ENCODE measurements at places on chromosomes 2 and 18. TPM values are rescaled to one million over a fixed set of nuclear protein-coding genes. Genes with fewer than 3 reads are reported as not detected.

- H3K4me1 ChIP-seq = peaks cover 62% of the 10 kb centered on the region
- no peak for DNase-seq
- no peak overlapping the region for H3K4me3 ChIP-seq
- no peaks in the 10 kb centered on the region for H3K36me3 ChIP-seq
Measured at GRCh38 chr2:124572934-124573634, 548.0 kb downstream of the CNTNAP5 start.

- H3K36me3 ChIP-seq = 0 out of 2 replicates have a peak, but pooled peaks cover 4% of the 10 kb centered on the region
- peaks cover 37% of the 10 kb centered on the region for H3K4me1 ChIP-seq
- H3K27ac ChIP-seq = no peak overlapping the region
- H3K4me3 ChIP-seq = no peak overlapping the region
Measured at GRCh38 chr2:142881619-142882018, 4.2 kb downstream of the KYNU start.

- no peak overlapping the region for H3K27ac ChIP-seq
- H3K36me3 ChIP-seq = no peaks in the 10 kb centered on the region
- H3K4me1 ChIP-seq = peaks cover 65% of the 10 kb centered on the region
- H3K4me3 ChIP-seq = no peak overlapping the region
Measured at GRCh38 chr18:70371908-70372307, 83.1 kb downstream of the SOCS6 start.

DNA sequence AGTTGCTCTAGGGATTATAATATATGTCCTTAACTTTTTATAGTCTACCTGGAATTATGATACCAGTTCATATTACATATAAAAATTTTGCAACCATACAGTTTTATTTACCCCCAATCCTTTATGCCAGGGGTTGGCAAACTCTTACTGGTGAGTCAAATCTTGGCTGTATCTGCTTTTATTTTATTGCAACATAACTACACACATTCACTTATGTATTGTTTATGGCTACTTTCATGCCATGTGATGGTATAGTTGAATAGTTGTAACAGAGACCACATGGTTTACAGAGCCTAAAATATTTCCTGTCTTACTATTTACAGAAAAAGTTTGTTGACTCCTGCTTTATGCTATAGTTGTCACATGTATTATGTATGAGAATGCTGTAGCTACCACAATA is 25.8 kb upstream of the DLX2 start:
- H3K4me3 ChIP-seq = no peak overlapping the region
- H3K4me1 ChIP-seq = no peaks in the 10 kb centered on the region
- DNase-seq = no peak

GRCh38 chr18:35282353-35282752 is 7.7 kb downstream of the ZSCAN30 start:
- peak; percentile 8 for DNase-seq
- H3K27ac ChIP-seq = no peak overlapping the region
- no peaks in the 10 kb centered on the region for H3K4me1 ChIP-seq
- H3K27me3 ChIP-seq = no peaks in the 10 kb centered on the region
- H3K4me3 ChIP-seq = no peak overlapping the region

ZNF24 gene
- polyA plus RNA-seq = 19.5 TPM

MPP4 gene
- polyA plus RNA-seq = not detected

UGT1A5 gene
- polyA plus RNA-seq = not detected

- no peaks in the 10 kb centered on the region for H3K4me1 ChIP-seq
- no peak overlapping the region for H3K4me3 ChIP-seq
- H3K27me3 ChIP-seq = no peaks in the 10 kb centered on the region
- H3K36me3 ChIP-seq = no peaks in the 10 kb centered on the region
- DNase-seq = no peak
Measured at GRCh38 chr18:56696966-56697365, 45.8 kb downstream of the WDR7 start.

MYCN gene
- not detected for polyA plus RNA-seq

VWC2L gene
- polyA plus RNA-seq = not detected

UGT1A3 gene
- 0.39 TPM for polyA plus RNA-seq

GRCh38 chr2:162148956-162149355 is 3.1 kb downstream of the GCG start:
- H3K27me3 ChIP-seq = no peaks in the 10 kb centered on the region
- no peaks in the 10 kb centered on the region for H3K4me1 ChIP-seq
- H3K27ac ChIP-seq = no peak overlapping the region
- no peak overlapping the region for H3K4me3 ChIP-seq
- H3K36me3 ChIP-seq = no peaks in the 10 kb centered on the region

MC4R gene
- polyA plus RNA-seq = not detected

- no peaks in the 10 kb centered on the region for H3K36me3 ChIP-seq
- no peaks in the 10 kb centered on the region for H3K4me1 ChIP-seq
- H3K4me3 ChIP-seq = no peak overlapping the region
- H3K27ac ChIP-seq = no peak overlapping the region
Measured at GRCh38 chr2:199818026-199818425, 33.0 kb downstream of the FTCDNL1 start.

BCL11A gene
- not detected for polyA plus RNA-seq

GRCh38 chr2:23454501-23455120 is 69.6 kb downstream of the KLHL29 start:
- H3K36me3 ChIP-seq = no peaks in the 10 kb centered on the region
- H3K27ac ChIP-seq = no peak overlapping the region
- H3K4me1 ChIP-seq = no peaks in the 10 kb centered on the region
- no peak for DNase-seq
- no peak overlapping the region for H3K4me3 ChIP-seq

GRCh38 chr2:25851740-25852503 is 26.4 kb downstream of the ASXL2 start:
- DNase-seq = peak; percentile 86
- H3K27me3 ChIP-seq = no peaks in the 10 kb centered on the region
- H3K36me3 ChIP-seq = peaks cover 2% of the 10 kb centered on the region
- H3K4me3 ChIP-seq = no peak overlapping the region
- peaks cover 21% of the 10 kb centered on the region for H3K4me1 ChIP-seq

DNA sequence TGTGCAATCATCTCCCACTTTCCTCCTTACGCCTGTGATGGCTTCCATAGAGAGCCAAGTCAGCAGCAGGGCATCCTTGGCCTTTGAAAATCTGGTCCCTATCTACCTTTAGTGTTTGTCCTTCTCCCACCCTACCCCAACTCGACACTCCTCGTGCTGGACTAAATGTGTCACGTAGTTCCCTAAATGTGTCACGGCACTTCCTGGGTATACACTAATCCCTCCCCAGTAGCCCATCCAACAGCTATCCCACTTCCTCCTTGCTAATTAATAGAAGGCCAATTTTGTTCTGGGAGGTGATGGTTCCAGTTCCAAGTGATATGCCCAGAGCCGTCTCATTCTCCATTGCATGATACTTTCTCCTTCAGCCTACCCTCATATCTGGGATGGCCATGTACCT is 36.5 kb upstream of the ZFP36L2 start:
- no peak for DNase-seq
- H3K27me3 ChIP-seq = no peaks in the 10 kb centered on the region
- no peak overlapping the region for H3K27ac ChIP-seq
- peaks cover 35% of the 10 kb centered on the region for H3K4me1 ChIP-seq
- H3K4me3 ChIP-seq = no peak overlapping the region
- no peaks in the 10 kb centered on the region for H3K36me3 ChIP-seq

SCN7A gene
- polyA plus RNA-seq = 0.01 TPM

GRCh38 chr18:74333091-74333490 is 17.5 kb downstream of the C18orf63 start:
- no peak for DNase-seq
- H3K27ac ChIP-seq = no peak overlapping the region
- H3K4me1 ChIP-seq = no peaks in the 10 kb centered on the region
- H3K4me3 ChIP-seq = no peak overlapping the region

DNA sequence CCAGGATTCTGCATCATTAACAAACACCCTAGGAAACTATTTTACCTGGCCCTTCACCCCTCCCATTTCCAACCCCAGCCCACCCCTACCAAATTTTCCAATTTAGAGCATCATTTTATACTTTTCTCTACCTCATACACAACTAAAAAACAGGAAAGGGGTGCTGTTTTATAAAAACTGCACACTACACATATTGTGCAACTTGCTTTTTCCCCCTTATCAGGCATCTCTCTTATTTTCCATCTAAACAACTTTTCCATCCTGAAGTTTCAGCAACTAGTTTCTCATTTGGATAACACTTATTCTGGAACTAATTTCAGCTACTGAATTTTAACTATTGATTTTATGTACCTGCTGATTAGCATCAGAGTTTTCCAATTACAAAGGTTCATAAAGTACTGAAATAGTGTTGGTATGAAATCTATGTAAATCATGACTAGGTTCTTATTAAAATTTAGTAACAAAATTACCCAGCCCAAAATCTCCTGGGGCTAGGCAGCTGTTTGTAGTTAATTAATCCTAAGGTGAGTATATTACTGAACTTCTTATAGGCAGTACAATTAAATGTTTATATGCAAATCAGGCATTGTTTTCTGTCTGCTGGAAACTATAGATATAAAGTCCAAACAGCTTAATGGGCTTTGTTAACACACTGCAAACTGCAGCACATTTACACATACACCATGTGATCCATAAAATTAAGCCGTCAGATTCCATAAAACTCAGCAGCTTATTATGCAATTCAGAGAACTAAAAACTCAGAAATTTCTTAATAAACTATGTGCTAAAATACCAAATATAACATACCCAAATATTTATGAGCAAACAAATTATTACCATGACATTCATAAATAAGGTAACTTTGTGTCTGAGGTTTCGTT is 7.9 kb downstream of the SF3B1 start:
- no peak overlapping the region for H3K27ac ChIP-seq
- H3K27me3 ChIP-seq = no peaks in the 10 kb centered on the region
- peaks cover 66% of the 10 kb centered on the region for H3K4me1 ChIP-seq
- H3K4me3 ChIP-seq = no peak overlapping the region

- 0 out of 3 replicates have a peak, but pooled peaks cover 3% of the 10 kb centered on the region for H3K27me3 ChIP-seq
- DNase-seq = no peak
- H3K27ac ChIP-seq = no peak overlapping the region
Measured at GRCh38 chr18:37334631-37335408, 230.8 kb downstream of the CELF4 start.

DNA sequence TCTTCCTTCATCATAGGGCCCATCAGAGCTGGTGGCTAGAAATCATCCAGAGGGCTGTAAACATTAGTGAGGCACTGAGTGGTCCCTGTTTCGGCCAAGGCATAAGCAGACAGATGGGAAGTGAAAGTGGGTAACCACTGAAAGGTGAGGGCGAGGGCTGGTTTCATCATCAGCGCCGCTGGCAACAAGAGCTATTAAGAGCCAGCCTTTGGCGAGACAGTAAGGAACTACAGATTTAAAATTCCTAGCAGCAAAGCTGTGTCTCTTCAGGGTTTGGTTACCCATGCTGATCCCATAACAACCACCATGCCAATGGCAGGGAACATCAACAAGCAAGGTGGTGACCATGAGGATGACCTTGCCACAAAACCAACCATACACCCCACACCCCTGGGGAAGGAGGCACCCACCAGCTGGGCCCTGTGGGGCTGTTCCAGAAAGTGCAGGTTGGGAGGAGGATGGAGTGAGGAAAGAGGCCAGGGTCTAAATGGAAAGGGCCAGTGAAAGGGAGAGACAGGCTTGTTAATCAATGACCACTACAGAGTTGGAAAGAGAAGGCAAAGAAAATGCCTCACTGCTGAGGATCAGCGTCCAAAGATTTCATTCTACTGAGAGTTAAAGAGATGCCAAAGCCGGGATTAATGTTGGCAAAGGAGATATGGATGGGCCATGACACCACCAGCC is 9.0 kb upstream of the SLC20A1 start:
- no peak overlapping the region for H3K27ac ChIP-seq
- no peaks in the 10 kb centered on the region for H3K36me3 ChIP-seq
- H3K4me3 ChIP-seq = no peak overlapping the region
- peaks cover 78% of the 10 kb centered on the region for H3K4me1 ChIP-seq
- no peak for DNase-seq

TLX2 gene
- polyA plus RNA-seq = 0.09 TPM

DNA sequence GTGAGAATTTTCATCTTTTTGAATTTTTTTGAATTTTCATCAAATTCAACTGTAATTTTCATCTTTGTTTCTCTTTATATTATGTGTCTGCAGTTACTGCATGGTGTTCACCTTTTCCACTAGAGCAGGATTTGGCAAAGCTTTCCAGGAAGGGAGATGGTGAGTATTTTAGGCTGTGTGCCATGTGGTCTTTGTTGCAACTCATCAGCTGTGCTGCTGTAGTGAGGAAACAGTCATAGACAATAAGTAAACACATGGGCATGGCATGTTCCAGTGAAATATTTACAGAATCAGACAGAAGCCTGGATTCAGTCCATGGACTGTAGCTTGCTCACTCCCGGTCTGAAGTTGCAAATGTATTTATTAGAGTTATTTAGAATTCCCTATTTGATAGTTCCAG is 120.4 kb downstream of the DCDC2C start:
- no peaks in the 10 kb centered on the region for H3K36me3 ChIP-seq
- no peak overlapping the region for H3K4me3 ChIP-seq
- no peak for DNase-seq
- no peaks in the 10 kb centered on the region for H3K4me1 ChIP-seq
- peaks cover 8% of the 10 kb centered on the region for H3K27me3 ChIP-seq
- H3K27ac ChIP-seq = no peak overlapping the region

RAB27B gene
- polyA plus RNA-seq = not detected

DNA sequence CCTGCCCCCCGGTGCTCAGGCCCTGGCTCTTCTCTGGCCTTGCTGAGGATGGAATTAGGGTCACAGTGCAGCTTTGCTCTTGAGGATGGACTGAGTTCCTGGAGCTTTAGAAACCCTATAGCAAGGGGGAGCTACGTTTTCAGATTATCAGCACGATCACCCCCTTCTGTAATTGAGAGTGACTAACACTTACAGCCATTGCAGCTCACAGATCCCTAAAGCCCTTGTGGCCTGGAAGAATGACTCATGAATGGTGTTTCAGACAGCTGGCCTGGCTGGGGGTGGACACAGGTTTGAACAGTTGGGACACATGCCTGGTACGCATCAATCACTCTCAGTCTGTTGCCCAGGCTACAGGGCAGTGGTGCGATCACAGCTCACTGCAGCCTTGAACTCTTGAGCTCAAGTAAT is 79.7 kb upstream of the IGFBP5 start:
- H3K27ac ChIP-seq = no peak overlapping the region
- H3K27me3 ChIP-seq = no peaks in the 10 kb centered on the region
- H3K36me3 ChIP-seq = no peaks in the 10 kb centered on the region
- peaks cover 12% of the 10 kb centered on the region for H3K4me1 ChIP-seq
- DNase-seq = peak; percentile 76
- H3K4me3 ChIP-seq = no peak overlapping the region

SEPTIN10 gene
- polyA plus RNA-seq = 40.3 TPM

GRCh38 chr2:26613241-26614215 is 27.6 kb downstream of the CIB4 start:
- H3K27me3 ChIP-seq = peaks cover 2% of the 10 kb centered on the region
- no peaks in the 10 kb centered on the region for H3K36me3 ChIP-seq
- H3K27ac ChIP-seq = no peak overlapping the region
- H3K4me3 ChIP-seq = no peak overlapping the region
- DNase-seq = no peak

All from HepG2 (cell line).